Activated CD4-positive, alpha-beta T cell treated with anti-CD3 and anti-CD28 coated beads, Interleukin-2, amount 10 ng/mL, durations not matched to agents 7 days and 5 days (primary cell): ENCODE measurements at places on chromosomes 16 and 17. TPM values are rescaled to one million over a fixed set of nuclear protein-coding genes. Genes with fewer than 3 reads are reported as not detected.

GRCh38 chr17:52837492-52837891, 679.0 kb upstream of the CA10 start:
- no peak overlapping the region for H3K4me3 ChIP-seq
- H3K27me3 ChIP-seq: no peaks in the 10 kb centered on the region
- no peaks in the 10 kb centered on the region for H3K4me1 ChIP-seq
- no peaks in the 10 kb centered on the region for H3K36me3 ChIP-seq

- peak overlapping the region; percentile 64 for H3K4me3 ChIP-seq
- H3K27ac ChIP-seq: no peak overlapping the region
- peaks cover 7% of the 10 kb centered on the region for H3K27me3 ChIP-seq
- no peaks in the 10 kb centered on the region for H3K36me3 ChIP-seq
Measured at GRCh38 chr17:78484271-78485246, 92.6 kb downstream of the DNAH17 start.

GRCh38 chr17:8226536-8227237, 16.3 kb upstream of the AURKB start:
- H3K36me3 ChIP-seq: peaks cover 57% of the 10 kb centered on the region
- peak; percentile 42 for DNase-seq
- H3K27me3 ChIP-seq: no peaks in the 10 kb centered on the region
- H3K4me1 ChIP-seq: peaks cover 55% of the 10 kb centered on the region
- peak overlapping the region; percentile 54 for H3K4me3 ChIP-seq

- peaks cover 22% of the 10 kb centered on the region for H3K4me1 ChIP-seq
- DNase-seq: no peak
- peaks cover 8% of the 10 kb centered on the region for H3K27me3 ChIP-seq
- H3K27ac ChIP-seq: no peak overlapping the region
Measured at GRCh38 chr17:81520021-81520901, 7.7 kb upstream of the ACTG1 start.

DNA sequence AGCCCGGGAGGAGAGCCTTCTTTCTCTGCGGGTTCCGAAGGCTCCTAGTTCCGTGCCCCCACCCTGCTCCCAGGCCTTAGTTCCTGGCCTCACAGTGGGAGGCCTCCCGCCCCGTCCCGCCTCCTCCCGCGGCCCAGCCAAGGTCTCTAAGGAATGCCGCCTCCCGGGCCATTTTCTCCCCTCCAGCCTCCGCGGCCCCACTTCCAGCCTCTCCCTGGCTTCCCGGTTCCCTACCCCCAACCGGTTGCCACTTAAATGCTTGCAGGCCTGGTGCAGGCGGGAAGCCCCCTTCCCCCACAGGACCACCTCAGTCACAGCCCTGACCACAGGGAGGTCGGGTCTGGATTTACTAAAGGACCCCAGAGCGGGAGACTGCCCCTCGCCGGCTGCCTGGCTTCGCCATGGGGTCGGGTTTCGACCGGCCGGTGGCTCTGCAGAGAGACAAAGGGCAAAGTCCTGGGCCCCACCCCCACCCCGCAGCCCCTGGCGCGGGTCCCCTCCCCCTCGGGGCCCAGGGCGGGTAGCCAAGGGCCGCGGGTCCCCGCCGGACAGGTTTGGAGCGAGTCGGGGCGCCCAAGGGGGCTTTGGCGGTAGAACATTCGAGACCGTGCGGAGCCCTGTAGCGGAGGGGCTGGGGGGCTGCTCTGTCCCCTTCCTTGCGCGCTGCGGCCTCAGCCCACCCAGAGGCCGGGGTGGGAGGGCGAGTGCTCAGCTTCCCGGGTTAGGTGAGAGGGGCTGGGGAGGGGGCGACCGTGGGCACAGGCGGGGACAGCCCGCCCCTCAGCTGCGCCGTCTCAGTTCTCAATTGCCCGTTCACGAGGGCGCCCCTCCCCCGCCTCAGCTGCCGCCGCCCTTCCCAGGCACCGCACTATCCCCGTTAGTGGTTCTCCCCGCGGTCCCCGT, 16.4 kb downstream of the IGF2BP1 start:
- H3K4me1 ChIP-seq: no peaks in the 10 kb centered on the region
- no peak overlapping the region for H3K4me3 ChIP-seq
- H3K27ac ChIP-seq: no peak overlapping the region
- peaks cover 51% of the 10 kb centered on the region for H3K27me3 ChIP-seq
- DNase-seq: no peak

GRCh38 chr16:23826528-23827045, 9.2 kb upstream of the PRKCB start:
- peak overlapping the region; percentile 24 for H3K4me3 ChIP-seq
- H3K4me1 ChIP-seq: peaks cover 31% of the 10 kb centered on the region
- peaks cover 4% of the 10 kb centered on the region for H3K27me3 ChIP-seq
- peak; percentile 47 for DNase-seq
- H3K27ac ChIP-seq: peak overlapping the region; percentile 87

GOT2 gene
- total RNA-seq: 75.6 TPM

DRG2 gene
- total RNA-seq: 52.2 TPM

CHRNB1 gene
- 19.2 TPM for total RNA-seq
